ENCODE measurements at places on chromosomes 12 and 14.
A peak's percentile ranks its signal among the peaks of the same experiment; 100 is the strongest.

- DNase-seq = no peak
Measured at GRCh38 chr14:99032759-99033158, 239.2 kb downstream of the BCL11B start.

DNA sequence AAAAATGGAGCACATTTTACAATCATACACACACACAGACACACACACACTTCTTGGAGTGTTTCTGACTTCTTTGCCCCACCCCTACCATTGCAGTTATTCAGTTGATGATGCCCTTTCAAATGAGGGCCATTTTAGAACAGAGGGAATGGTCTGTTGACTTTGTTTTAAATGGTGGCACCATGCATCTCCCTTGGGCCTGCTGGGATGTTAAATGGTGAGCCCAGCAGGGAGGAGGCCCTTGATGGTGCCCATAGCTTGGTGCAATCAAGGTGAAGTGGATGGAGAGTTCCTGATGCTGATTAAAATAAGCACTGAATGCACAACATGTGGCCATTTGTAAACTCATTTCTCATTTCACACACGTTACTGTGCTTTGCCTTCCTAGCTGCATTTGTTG lies 13.3 kb downstream of the C12orf75 start:
- no peak for DNase-seq

DNA sequence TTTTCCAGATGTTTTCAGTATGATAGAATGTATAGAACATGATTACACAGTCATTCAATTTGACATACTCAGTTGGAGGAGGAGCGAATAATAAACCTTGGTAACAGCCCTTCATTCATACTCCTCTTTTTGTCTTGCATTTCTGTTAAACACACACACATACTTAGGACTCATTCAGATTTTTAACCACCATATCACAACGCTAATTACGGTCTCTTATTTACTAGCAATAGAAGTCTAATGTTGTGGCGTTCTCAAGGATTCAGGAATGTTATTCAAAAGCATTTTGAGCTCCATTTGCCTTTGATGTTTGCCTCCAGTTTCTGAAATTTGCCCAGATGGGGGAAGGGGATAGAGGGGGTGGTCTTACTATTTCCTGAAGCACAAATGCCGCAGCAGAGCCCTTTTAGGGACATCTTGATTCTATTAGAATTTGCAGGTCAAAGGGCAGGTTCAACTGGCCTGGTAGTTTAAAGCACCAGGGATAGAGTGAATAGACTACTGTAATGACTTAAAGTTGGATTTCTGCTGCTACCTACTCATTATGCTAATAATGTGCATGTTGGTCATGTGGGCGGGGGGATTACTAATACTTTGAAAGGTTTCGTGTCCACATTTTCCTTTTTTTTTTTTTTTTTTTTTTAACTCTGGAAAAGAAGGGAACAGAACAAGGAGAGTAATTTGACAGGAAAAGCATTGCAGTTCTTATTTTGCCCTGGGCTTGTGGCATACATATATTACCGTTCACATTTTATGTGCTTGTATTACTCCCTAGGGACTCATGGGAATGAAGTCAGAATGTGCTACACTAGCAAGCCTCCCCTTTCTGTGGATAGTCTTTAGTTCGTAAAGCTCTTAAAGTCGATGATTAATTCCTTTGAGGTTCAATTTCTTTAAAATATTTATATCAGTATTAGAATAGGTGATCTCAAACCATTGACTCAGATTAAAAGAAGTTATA lies 226.8 kb downstream of the FBXL14 start:
- DNase-seq = no peak

DNA sequence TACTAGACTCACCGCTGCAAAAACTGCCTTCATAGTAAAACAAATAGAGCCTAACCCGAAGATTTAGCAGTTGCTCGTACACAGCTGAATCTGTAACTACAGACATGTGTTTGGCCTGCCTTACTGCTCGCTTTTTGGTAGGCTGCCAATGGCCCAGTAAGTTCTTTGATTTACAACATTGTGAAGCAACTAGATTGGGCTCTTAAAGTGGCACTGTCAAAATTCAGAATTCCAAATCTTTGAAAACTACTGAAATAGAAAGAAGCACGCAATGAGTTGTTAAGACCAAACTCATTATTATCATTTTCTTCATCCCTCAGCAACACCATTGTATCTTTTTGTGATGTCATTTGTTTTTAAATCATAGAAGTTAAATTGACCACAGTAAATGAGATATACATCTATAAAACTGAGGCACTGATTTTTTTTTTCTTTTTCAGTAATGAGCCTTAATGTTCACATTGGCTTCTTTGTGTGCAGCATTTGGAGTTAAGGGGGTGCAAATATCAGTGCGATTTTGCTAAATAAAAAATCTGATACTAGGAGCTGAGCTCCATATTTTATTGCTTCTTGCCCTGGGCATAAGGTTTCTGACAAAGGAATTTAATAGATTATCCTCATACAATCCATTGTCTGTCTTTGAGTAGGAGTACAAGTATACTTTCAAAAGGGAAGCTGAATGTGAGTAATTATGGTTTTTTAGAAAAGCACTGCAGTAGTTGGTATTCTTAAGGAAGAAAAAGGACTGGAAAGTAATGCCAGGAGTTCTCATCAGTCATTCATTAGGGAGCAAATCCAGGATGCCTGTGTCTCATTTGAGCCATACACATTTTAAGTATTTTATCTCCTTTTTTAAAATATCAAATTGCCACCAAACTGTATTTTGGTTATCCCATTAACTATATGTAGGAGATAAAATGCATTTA lies 138.5 kb downstream of the KICS2 start:
- no peak for DNase-seq

- no peak for DNase-seq
Measured at GRCh38 chr12:104181313-104181712, 34.3 kb upstream of the TXNRD1 start.

DNA sequence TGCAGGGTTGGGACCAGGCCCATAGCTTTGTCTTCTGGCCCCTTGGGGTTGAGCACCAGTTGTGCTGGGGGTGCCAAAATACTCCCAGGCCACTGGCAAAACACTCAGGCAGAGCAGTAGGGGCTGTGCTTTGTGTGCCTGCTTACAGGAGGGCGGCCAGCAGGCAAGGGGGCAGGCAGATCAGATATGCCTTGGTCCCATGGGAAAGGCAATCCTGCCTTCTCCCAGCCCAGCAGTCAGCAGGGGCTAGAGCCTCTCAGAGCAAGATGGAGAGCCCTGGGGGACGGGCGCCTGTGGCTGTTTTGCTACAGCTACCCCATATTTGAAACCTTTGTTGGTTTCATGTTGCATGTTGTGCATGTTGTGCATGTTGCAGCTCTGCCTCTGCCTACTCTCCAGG lies 36.2 kb upstream of the TMX1 start:
- no peak for DNase-seq

GRCh38 chr12:79299447-79300198 lies 391.1 kb downstream of the PAWR start:
- no peak for DNase-seq

GRCh38 chr14:70909733-70910614 lies 2.7 kb downstream of the PCNX1 start:
- no peak for DNase-seq

GRCh38 chr12:21881965-21882364 lies 59.3 kb downstream of the ABCC9 start:
- DNase-seq = no peak

DNA sequence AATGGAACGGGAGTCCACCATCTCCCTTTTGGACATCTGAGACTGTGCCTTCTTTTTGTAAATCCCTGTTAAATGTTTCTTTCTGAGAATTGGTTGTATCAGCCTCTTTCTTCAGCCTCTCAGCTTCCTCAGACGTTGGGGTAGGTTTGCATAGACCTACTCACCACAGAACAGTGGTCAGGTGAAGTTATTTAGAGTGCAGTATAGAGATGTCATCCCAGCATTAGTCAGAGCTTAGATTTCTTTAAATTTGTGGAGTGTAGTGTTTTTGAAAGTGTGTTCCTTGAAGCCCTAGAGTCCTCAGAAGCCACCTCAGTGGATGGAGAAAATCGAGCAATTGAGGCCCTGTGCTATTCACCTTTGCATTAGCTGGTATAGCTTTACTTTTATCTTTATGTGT lies 8.9 kb upstream of the EEA1 start:
- no peak for DNase-seq

DNA sequence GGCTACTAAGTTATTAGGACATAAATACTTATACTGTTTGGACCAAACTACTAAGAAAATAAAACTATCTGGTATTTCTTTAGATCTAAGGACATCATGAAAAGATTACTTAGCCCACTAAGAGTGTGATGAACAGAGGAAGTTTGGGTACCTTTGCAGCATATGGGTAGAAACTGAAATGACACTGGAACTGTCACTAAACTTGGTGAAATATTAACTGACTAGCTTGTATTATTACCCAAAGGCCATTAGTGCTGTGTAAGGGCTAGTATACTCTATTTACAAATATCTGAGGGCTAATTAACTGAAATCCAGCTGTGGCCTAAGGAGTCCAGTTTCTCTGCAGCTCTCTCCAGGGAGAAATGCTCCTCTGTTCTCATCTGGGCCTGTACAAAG lies 45.5 kb downstream of the PAWR start:
- no peak for DNase-seq

DNA sequence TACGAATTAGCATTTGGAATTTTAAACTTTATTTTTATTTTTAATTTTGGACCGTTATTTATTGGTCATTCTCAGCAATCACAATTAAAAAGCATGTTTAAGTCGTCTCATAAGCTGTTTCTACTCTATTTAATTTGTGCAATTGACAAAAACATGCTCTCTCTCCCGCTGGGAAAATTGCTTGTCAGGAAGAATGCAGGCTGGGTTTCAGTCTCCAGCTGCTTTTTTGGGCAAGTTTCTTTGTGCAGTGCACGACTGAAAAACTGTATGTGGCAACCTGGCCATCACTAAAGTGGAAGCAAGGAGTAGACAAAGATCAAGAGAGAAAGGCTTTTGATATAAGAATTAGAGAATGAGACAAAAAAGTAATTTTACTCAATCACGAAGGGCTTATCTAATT lies 941.5 kb upstream of the MDGA2 start:
- DNase-seq = no peak

DNA sequence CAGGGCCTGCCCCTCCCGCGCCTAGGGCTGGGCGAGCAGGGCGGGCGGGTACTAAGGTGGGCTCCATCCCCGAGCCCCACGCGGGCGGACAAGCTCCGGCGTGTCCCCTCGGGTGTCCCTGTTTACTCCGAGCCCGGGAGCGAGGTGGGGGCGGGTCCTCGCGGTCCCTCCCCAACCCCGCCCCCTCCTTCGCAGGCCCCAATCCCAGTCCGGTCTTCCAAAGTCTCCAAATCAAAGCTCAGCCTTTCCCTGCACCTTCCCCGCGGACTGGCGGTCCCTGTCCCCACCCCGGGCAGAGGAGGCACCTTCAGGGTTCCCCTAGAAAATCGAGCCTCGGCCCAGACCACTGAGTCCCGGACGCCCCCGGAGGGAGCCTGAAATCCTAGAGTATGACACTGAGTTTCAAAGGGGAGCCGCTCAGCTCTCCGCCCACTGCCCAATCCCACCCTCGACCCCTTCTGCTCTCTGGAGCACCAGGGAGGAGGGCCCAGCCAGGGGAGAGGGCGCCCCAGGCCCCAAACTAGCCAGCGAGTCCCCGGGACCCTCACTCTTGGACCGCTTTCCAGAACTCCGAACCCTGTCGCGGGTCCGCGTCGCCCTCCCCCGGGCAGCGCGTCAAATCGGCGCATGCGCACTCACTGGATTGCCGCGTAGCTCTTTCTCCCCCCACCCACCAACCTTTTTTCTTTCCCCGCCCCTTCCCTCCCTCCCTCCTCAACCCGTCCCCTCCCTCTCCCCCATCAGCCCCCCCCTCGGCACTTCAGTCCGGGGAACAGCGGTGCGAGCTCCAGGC lies at the start of gene LRP1:
Gene LRP1, plus strand, starts transcription at position 758 of the 793 bp plus-strand sequence. CDS start 482 bp downstream, outside the sequence.
- DNase-seq = peak; percentile 85

DNA sequence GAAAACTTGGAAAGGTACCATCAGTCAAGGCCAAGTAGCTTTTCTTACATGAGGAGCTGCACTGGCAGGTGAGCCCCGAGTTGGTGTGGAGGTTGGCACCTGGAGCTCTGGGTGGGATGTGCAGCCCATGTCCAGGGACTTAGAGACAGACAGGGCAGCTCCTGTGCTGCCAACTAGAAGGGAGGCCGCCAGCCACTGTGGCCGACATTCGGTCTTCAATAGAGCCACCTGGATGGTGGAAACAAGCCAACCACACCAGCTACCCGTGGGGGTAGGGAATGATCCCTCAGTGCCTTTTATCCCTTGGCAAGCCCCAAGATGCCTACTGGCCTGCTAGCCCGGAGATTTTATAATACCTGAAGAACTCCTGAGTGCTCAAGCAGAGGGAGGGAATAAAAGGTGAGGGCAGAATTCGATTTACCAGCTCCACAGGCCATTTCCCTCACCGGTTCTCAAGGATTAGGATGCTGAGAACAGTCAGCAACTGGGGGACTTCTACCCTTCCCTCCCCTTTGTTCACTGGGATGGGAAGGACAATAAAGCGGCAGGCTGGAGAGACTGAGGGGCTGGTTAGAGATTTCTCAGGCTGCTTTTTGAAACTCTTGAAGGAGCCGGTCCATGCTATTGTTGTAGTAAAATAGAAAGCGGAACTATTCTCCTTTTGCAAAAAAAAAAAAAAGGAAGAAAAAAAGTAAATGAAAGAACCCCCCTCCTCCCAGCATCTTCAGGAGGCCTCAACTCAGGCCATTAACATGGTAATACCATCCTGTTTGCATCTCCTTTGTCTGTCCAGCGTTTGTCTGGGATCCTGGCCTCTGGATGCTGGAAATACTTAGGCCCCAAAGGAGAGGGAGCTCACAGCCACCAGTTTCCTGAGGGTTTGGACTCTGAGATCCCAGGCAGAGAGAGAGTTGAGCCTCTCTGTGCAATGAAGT lies 321.6 kb downstream of the ZFP36L1 start:
- DNase-seq = no peak
